ENCODE measurements at places on chromosomes 5 and 9.
A peak's percentile ranks its signal among the peaks of the same experiment; 100 is the strongest.

GRCh38 chr9:13295556-13295955, 16.1 kb upstream of the MPDZ start:
- DNase-seq = no peak

DNA sequence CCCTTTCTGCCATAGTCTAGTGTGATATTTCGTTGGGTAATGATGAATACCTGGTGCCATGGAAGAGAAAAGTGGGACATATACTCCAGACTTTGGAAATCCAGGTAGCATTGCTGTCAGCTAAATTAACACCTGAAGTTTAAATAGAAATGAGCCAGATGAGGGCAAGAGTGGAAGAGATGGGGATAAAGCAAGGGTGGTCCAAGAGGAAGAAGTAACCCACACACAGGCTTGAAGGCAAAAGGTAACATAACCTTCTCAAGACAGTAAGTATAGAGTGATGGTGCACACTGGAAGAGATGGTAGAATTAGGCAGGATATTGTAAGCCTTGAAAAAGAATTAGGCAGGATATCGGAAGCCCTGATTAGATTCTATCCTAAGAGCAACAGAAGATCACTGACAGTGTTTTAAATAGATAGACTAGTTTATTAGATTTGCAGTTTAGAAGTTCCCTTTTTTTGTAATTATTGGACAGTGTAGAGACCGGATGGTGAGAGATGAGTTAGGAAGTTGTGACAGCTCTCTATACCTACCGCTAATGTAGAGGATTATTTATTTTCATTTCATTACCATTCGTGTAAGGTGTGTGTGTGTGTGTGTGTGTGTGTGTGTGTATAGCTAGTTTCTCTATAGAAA, 16.8 kb downstream of the ANXA1 start:
- no peak for DNase-seq

- DNase-seq = no peak
Measured at GRCh38 chr5:42426016-42426415, 2.8 kb downstream of the GHR start.

DNA sequence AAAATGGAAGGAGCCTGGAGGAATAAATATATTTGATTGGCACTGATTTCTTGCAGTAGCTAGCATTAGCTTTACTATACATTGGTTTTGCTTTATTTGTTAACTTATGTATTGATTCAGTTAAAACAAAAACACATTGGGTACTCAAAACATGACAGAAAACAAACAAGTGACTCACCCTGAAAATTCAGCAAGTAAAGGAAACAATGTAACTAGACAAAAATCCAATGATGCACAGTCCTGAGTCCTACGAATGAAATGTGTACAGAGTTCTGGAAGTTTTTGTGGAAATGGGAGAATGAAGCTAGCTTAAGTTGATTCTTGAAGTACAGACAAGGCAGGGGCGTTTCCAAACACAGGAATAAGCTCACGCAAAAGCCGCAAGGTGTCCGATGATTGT, 175.0 kb downstream of the ELAVL2 start:
- DNase-seq = no peak

- DNase-seq = no peak
Measured at GRCh38 chr9:127762111-127762676, 16.3 kb downstream of the SH2D3C start.

DNA sequence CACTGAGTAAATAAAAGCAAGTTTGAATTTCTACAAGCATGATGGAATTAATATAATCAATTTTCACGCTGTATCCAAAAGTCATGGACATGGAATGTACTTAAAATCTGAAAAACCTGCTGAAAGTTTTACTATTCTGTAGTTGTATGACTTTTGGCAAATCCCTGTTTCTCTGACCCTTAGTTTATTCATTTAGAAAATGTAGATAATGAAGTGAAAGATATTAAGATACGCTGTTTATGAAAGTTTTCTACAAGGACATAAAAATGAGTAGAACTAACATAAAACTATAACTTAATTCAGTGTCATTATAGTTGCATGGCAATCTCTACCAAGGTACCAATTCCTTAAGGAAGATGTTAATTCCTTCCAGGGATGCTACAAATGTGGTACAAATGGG, 363.2 kb upstream of the MPDZ start:
- DNase-seq = no peak

DNA sequence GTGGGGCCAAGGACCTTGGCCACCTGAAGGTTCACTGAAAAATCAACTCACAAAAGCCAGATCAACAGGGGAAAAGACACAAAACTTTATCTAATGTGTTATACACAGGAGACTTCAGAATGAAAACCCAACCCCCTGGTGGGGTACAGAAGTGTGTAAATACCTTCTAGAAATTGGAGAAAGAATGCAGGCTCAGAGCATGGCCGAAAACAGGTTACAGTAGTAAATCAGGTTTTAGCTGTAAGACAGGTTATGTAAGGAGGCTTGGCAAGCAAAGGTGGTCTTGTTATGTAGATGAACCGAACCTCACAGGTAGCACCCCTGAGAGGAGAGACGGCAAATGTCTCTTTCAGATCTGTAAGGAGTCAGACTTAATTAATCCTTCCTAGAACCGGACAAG, 10.0 kb downstream of the CEMIP2 start:
- DNase-seq = no peak

- DNase-seq = no peak
Measured at GRCh38 chr5:118017536-118017935, 970.8 kb downstream of the DTWD2 start.

DNA sequence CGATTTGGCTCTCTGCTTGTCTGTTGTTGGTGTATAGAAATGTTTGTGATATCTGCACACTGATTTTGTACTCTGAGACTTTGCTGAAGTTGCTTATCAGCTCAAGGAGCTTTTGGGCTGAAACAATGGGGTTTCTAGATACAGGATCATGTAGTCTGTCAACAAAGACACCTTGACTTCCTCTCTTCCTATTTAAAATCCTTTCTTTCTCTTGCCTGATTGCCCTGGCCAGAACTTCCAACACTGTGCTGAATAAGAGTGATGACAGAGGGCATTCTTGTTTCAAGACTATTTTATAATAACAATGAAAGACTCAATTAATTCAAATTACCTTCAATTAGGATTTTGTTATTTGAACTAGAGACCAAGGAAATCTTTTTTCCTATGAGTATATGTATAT, 692.5 kb downstream of the PRR16 start:
- DNase-seq = no peak

DNA sequence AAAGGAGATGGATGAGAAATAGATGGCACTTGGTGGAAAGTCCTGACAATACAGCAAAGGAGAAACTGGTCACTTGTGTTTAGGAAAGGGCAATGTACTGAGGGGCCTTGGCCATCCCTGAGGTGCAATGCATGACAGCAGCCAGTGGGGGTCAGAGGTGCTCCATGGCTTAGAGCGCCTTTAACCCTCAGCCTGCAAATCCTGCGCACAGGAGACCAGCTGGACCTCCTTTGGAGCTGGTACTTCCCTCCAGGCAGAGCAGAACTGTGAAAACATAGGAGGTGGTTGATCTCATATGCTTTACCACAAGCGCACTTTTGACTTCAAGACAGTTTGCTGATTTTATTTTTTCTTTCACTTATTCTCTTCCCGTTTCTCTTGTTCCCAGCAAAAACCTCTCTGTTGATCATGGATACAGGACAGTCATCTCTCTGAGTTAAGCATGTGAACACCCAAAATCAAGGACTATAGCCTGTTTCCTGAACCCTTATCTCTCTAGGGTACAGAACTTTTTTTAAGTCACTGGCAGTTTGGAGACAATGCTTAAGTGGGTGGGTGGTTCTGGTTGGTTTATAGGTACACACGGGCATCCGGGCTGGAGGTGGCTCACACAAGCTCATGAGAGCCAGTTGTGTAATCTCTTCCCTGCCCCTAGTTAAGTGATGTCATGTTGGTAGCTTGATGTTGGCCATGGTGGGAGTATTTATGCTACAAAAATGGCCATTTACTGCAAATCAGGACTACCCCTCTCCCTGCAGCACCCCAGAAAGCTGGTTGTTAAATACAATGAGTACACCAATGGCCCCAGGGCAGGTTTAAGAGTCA, 37.6 kb upstream of the ANKRD55 start:
- no peak for DNase-seq

GRCh38 chr5:59768152-59769040, 125.1 kb downstream of the PDE4D start:
- DNase-seq = peak; percentile 74

GRCh38 chr9:107711542-107711941, 222.0 kb upstream of the KLF4 start:
- no peak for DNase-seq

DNA sequence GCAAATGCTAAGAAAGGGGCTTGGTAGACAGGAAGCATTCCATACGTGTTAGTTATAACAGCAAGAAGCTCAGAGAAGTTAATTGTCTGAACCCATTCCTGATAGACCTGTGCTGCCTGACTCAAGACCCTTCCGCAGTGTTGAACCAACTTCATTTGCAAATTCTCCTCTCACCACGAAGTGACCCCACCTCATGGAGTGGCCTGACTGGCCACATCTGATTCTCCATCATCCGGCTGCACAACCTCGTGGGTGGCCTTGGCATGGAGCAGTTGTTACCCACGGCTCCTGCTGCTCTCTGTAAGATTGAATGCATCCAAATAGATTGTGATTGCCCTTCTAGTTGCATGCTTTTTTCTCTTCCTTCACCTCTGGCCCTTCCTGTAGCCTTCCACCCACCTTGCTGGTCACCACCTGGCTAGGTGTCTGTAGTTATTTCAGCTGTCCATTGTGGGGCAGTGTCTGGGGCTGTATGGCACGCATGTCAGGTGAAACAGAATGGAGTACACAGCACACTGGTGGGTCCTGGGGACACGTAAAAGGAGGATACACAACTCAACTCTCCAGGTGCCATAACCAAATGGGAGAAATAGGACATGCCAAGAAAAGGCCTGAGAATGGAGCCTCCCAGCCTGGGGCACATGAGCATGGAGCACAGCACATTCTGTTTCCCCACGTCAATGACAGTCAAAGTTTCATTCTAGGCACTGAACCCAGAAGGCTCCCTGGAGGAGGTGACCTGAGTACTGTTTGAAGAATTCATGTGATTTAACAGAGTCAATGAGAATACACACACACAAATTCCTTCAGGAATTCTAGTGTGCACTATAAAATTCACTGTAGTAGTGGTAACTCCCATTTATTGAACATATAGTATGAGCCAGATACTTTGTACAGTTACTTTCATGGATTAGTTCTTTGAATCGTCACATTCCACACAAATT, 70.5 kb upstream of the PTCH1 start:
- no peak for DNase-seq

DNA sequence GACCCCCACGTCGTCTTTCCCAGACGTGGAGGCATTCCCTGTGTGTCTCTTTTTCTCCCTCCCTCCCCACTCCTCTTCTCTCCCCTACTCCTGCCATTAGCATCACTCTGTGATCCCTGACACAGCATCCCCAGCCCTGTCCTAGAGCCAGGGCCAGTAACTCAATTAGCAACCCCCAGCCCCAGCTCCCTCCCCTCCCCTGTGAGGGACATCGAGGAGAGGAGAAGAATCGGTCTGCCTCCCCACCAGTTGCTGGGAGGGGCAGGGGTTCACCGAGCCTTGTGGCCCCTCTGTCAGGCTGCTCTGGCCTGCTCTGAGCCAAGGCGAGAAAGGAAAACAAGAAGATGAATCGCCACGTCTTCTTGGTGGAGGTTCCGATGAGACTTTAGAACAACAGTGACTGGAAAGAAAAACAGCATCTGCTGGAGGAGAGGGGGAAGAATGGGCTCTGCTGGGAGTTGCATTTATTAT, 123.1 kb downstream of the PAPPA start:
- no peak for DNase-seq

DNA sequence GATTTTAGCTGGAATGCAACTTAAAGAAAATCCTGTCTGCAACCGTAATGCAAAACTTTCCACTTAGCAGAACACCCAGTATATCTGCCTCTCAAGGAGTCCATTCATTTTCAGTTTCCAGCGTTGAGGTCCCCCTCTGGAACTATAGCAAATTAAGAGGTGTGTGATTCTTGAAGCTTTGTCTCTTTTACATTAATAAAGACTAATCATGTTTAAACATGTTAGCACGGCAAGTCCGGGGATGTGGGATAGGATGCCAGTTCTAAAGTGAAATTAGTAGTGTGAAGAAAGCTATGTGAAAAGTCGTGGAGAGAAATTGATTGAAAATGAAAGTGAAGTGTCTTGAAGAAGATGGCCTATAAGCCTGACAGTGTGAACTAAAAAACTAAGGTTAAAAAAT, 429.1 kb downstream of the NR2F1-AS1 start:
- no peak for DNase-seq

GRCh38 chr5:93243481-93243880, 337.5 kb downstream of the NR2F1-AS1 start:
- DNase-seq = no peak

DNA sequence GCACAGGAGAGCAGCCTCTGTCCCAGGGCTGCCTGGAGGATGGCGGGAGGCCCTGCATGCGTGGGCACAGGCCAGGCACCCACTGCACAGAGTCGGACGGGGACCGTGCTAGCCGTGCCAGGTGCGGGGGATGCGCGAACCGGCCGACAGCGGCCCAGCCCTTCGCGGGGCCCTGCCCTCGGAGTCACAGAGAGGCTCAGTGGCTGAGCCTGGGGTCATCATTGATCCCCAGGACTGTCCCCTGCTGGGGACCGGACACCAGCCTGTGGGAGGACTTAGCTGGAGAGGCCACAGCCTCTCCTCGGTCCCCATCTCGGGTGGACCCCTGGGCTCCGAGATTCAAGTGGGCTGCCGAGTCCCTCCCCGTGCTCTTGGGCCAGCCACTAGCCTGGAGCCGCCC, 19.1 kb upstream of the LAMC3 start:
- DNase-seq = no peak

DNA sequence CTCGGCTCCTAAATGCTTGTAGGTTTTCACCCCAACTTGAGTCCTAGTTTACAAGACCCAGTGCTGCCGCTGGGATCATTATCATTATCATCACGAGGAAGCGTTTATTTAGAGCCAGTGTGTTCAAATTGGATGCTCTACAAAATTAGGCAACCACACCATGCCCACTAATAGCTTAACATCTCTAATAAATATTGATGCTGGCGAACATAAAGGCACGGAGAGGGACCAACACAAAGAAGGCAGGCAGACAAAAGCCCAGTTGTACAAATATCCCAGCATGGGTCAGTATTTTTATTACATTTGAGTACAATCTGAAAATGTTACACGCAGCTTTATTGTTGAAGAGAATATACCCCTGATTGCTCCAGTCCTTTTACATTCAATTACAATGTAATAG, 4.7 kb downstream of the CFAP77 start:
- no peak for DNase-seq

GRCh38 chr5:37254581-37254980, 5.4 kb upstream of the CPLANE1 start:
- no peak for DNase-seq

GRCh38 chr9:113523421-113524141, 60.1 kb downstream of the RGS3 start:
- no peak for DNase-seq

GRCh38 chr5:15676591-15676990, 176.6 kb downstream of the FBXL7 start:
- DNase-seq = no peak

DNA sequence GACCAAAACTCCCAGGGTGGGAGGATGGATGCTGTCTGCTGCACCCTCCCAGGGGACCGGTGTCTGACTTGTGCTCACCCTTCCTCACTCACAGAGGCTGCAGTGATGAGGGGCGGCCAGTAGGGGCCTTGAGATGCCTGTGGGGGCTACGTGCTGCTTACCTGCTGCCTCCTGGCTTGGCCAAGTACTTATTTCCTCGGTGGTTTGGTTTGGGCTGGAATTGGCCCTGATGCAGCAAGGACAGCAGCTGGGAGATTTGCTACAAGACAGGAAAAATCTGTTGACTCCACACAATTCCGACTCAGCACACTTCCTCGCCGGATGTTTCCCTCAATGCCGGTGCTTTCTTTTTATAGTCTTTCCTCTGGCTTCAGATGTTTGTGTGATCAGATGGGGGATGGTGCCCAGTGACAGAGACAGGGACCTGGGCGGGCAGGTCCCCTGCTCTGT, 6.6 kb downstream of the PCDH12 start:
- no peak for DNase-seq
